Transverse colon (tissue), 4 donors: ENCODE measurements at places on chromosomes 13 and 19. TPM values are rescaled to one million over a fixed set of nuclear protein-coding genes. Genes with fewer than 3 reads are reported as not detected.

GRCh38 chr19:44051650-44052402 is at the start of gene ZNF223:
Gene ZNF223 (plus strand): TSS chr19:44052036. CDS start chr19:44055177, 3,141 bp downstream.
- peak within 1 kb of the TSS; percentile 82 for H3K27ac ChIP-seq
- H3K36me3 ChIP-seq = peaks cover 4% of the 10 kb centered on the region
- H3K27me3 ChIP-seq = peaks cover 19% of the 10 kb centered on the region

DNA sequence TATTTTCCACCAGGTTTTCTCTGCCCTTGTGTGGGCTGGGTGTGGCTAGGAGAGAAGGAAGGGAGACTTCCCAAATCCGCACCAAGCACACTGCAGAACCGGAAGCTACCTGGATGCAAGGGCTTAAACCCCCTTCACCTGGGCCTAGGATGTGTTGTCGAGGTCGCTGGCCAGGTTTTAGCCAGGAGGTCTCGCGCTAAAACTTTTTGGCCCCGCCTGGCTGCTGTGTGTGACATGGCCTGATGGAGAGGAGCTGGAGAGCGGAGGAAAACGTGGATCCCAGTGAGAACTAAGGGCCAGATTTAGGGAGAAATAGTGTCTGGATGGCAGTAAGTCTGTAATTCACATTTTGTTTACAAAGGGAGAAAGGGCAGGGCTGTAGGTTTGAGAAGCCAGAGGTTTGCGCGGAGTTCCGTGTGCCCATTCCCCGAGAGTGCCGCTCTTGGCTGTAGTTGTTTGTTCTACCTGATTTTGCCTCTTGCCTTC is 3.1 kb upstream of the TSHZ3 start:
- peaks cover 17% of the 10 kb centered on the region for H3K4me1 ChIP-seq
- H3K4me3 ChIP-seq = no peak overlapping the region
- peak overlapping the region; percentile 93 for H3K27ac ChIP-seq
- H3K27me3 ChIP-seq = peaks cover 96% of the 10 kb centered on the region
- no peaks in the 10 kb centered on the region for H3K36me3 ChIP-seq

GRCh38 chr19:33963514-33963913 is 166.8 kb downstream of the KCTD15 start:
- H3K36me3 ChIP-seq = no peaks in the 10 kb centered on the region
- no peak overlapping the region for H3K27ac ChIP-seq
- no peak overlapping the region for H3K4me3 ChIP-seq
- H3K4me1 ChIP-seq = no peaks in the 10 kb centered on the region
- H3K27me3 ChIP-seq = no peaks in the 10 kb centered on the region
- no peak for DNase-seq

GRCh38 chr19:30386551-30387143 is 14.5 kb downstream of the ZNF536 start:
- H3K4me1 ChIP-seq = no peaks in the 10 kb centered on the region
- no peaks in the 10 kb centered on the region for H3K36me3 ChIP-seq
- H3K27ac ChIP-seq = no peak overlapping the region
- no peaks in the 10 kb centered on the region for H3K27me3 ChIP-seq
- no peak overlapping the region for H3K4me3 ChIP-seq

GRCh38 chr13:52850396-52851136 is 2.1 kb upstream of the PCDH8 start:
- H3K27ac ChIP-seq = peak overlapping the region; percentile 61
- H3K36me3 ChIP-seq = no peaks in the 10 kb centered on the region
- H3K4me3 ChIP-seq = peak overlapping the region; percentile 65
- H3K27me3 ChIP-seq = peaks cover 66% of the 10 kb centered on the region
- peak; percentile 73 for DNase-seq

- H3K4me1 ChIP-seq = no peaks in the 10 kb centered on the region
- H3K27ac ChIP-seq = no peak overlapping the region
- H3K36me3 ChIP-seq = no peaks in the 10 kb centered on the region
These were observed 18.4 kb upstream of the RNASEH2B start for GRCh38 chr13:50891206-50891605.

DNA sequence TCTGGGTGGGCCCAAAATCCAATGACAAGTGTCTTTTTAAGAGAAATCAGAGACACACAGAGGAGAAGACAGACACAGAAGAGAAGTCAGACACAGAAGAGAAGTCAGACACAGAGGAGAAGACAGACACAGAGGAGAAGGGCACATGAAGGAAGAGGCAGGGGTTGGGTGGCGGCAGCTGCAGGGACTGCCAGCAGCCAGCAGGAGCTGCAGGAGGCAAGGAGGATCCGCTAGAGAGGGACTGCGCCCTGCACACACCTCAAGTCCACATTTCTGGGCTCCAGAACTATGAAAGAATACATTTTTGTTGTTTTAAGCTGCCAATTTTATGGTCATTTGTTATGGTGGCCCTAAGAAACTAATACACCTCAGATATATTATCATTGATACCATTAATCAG is 140.6 kb downstream of the ZIC5 start:
- H3K4me3 ChIP-seq = no peak overlapping the region
- H3K36me3 ChIP-seq = no peaks in the 10 kb centered on the region
- H3K27me3 ChIP-seq = no peaks in the 10 kb centered on the region
- H3K27ac ChIP-seq = no peak overlapping the region
- DNase-seq = no peak
- no peaks in the 10 kb centered on the region for H3K4me1 ChIP-seq

DNA sequence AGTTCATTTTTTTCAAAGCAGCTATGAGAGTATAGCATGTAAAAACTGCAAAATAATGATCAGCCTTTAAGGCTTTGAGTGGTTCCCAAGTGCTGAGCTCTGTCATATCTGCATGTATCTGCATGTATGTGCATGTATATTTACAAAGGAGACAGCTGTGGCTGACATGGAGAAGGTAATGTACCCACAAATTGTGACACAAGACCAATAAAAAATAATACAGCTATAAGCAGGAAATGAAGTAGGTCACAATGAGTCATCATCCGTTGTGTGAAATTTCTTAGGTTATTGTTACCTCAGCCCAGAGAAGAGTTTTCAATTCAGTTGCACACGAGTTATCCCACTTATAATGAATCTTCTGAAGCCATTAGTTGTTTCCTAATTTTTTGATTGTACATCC is 60.9 kb upstream of the MED4 start:
- H3K36me3 ChIP-seq = no peaks in the 10 kb centered on the region
- no peaks in the 10 kb centered on the region for H3K27me3 ChIP-seq
- no peak for DNase-seq
- H3K4me3 ChIP-seq = no peak overlapping the region
- peak overlapping the region; percentile 35 for H3K27ac ChIP-seq

GRCh38 chr19:13729859-13730258 is 34.5 kb upstream of the MRI1 start:
- DNase-seq = no peak
- peak overlapping the region; percentile 91 for H3K27ac ChIP-seq
- H3K4me1 ChIP-seq = peaks cover 14% of the 10 kb centered on the region
- H3K27me3 ChIP-seq = no peaks in the 10 kb centered on the region
- H3K4me3 ChIP-seq = no peak overlapping the region

- no peak overlapping the region for H3K4me3 ChIP-seq
- no peak for DNase-seq
- no peak overlapping the region for H3K27ac ChIP-seq
- H3K4me1 ChIP-seq = no peaks in the 10 kb centered on the region
These were observed 114.3 kb upstream of the TDRD3 start for GRCh38 chr13:60282708-60283107.

DNA sequence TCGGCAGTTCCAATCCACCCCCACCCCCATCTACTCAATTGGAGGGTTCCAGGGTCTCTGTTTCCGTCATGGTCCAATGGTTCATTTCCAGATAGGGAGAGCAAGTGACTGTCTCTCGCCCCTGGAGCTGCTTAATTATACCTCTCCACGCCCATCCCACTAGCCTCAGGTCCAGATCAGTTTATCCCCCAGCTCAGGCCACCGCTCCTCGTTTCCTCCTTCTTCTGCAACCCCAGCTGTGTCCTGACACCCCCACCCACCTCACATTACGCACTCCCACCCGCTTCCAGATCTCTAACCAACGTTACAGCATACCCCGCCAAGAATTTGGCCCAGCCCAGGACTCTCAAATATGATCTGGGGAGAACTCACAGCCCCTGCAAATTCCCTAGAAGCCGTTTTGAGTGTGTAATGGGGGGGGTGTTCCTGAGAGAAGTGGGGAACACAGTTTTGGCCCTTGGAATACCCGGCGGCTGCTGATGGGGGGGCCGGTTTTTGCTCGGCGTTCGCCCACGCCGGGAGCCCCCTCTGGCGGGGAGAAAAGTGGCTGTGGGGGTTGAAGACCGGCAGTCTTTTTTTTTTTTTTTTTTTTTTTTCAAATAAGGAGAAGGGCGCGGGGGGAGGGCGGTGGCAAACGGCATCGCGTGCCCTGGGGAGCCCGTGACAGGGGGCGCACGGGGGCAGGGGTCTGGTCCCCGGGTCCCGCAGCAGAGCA is 1.7 kb upstream of the PDE4A start:
- peaks cover 43% of the 10 kb centered on the region for H3K4me1 ChIP-seq
- no peak overlapping the region for H3K4me3 ChIP-seq
- no peak overlapping the region for H3K27ac ChIP-seq

DNA sequence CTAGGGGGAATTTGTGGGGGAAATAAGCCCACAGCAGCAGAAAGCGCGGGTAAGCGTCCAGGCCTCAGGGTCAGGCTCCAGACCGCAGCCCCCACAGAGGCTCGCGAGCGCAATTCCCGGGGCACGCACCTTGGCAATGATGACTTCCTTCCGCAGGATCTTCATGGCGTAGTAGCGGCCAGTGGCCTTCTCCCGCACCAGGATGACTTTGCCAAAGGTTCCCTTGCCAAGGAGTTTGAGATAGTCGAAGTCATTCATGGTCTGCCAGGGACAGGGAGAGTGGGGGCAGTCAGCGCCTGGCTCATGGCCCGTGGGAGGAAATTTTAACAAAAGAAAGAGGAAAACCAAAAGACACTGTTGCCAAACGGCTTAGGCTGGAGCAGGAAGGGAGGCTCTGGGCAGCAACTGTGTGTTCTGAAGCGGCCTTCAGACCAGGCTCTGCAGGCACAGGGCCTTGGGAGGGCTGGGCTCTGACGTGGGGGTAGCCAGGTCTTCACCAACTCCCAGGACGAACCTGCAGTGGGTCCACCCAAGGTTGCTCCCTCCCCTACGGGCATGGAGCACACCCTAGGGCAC is 15.4 kb upstream of the CCNP start:
- no peaks in the 10 kb centered on the region for H3K36me3 ChIP-seq
- peaks cover 4% of the 10 kb centered on the region for H3K4me1 ChIP-seq
- DNase-seq = no peak
- H3K27ac ChIP-seq = no peak overlapping the region

- no peaks in the 10 kb centered on the region for H3K27me3 ChIP-seq
- peaks cover 15% of the 10 kb centered on the region for H3K36me3 ChIP-seq
- H3K27ac ChIP-seq = no peak overlapping the region
- DNase-seq = no peak
These were observed 5.5 kb downstream of the SIN3B start for GRCh38 chr19:16834747-16835146.

GRCh38 chr19:556611-557382 is 12.9 kb downstream of the GZMM start:
- no peaks in the 10 kb centered on the region for H3K27me3 ChIP-seq
- H3K4me3 ChIP-seq = no peak overlapping the region
- DNase-seq = no peak
- peaks cover 15% of the 10 kb centered on the region for H3K4me1 ChIP-seq
- H3K27ac ChIP-seq = peak overlapping the region; percentile 56

DNA sequence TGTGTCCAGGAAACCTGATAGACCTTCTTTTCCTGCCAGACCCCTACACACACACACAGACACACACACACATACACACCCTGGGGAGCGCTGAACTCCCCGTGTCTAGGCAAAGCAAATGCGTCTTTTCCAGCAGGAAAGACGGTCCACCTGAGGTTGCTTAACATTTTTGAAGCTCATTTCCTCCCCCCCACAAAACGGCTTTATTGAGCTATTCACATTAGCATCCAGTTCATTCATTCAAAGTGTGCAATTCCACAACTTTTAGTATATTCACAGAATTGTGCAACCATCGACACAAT is 3.4 kb downstream of the GSX1 start:
- peaks cover 8% of the 10 kb centered on the region for H3K4me1 ChIP-seq
- DNase-seq = no peak
- H3K4me3 ChIP-seq = no peak overlapping the region
- H3K27me3 ChIP-seq = peaks cover 100% of the 10 kb centered on the region
- H3K36me3 ChIP-seq = no peaks in the 10 kb centered on the region

GRCh38 chr13:86282442-86282841 is 483.2 kb upstream of the SLITRK6 start:
- H3K27ac ChIP-seq = no peak overlapping the region
- H3K4me3 ChIP-seq = no peak overlapping the region
- no peaks in the 10 kb centered on the region for H3K4me1 ChIP-seq
- no peaks in the 10 kb centered on the region for H3K27me3 ChIP-seq
- no peak for DNase-seq
- H3K36me3 ChIP-seq = no peaks in the 10 kb centered on the region

GRCh38 chr13:20706661-20707060 is 3.2 kb downstream of the IL17D start:
- H3K4me3 ChIP-seq = no peak overlapping the region
- H3K4me1 ChIP-seq = peaks cover 15% of the 10 kb centered on the region
- no peaks in the 10 kb centered on the region for H3K36me3 ChIP-seq
- no peak overlapping the region for H3K27ac ChIP-seq

DNA sequence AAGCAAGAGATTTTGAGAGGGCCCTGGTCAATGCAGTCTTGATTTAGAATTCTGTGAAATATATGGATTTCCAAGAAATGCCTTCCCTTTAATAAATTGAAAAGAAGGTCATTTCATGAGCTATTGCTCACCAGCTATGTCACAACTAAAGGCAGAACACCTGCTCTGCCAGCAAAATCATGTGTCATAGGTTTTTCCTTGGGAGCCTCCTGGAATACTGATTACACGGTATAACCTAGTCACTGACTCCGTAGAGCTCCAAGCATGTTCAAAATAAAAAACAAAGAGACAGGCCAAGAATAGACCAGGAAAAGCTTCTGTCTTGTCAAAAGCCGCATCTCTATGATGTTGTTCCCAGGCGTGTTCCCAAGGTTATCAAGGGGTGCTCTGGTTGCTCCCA is 45.5 kb downstream of the HSPH1 start:
- no peak overlapping the region for H3K27ac ChIP-seq
- DNase-seq = no peak
- H3K36me3 ChIP-seq = no peaks in the 10 kb centered on the region
- H3K27me3 ChIP-seq = no peaks in the 10 kb centered on the region
- no peaks in the 10 kb centered on the region for H3K4me1 ChIP-seq

DNA sequence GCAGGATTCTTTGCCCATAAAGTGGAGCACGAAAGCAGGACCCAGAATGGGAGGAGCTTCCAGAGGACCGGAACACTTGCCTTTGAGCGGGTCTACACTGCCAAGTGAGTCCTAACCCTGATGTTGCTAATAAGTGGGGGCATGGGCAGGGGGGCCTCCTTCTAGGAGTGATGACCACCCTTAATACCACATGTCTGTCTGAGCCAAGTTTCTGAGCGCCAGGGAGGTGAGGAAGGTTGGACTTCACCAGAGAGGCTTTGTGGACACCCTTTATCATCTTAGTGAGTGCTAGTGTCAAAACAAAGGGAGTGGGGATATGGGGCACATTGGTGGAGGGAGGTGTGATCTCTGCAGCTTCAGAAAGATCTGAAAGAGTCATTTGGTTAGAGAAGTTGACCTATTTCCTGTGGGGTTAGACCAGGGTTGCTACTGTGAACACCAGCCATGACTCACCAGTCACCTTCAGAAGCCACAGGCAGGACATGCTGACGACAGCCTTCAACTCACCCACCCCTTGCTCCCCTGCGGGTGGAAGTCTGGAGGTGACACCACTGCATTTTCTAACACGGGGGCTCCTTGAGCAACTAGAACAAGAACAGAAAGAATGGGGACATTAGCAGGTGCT is 8.8 kb downstream of the ALOX5AP start:
- H3K4me3 ChIP-seq = no peak overlapping the region
- H3K27me3 ChIP-seq = no peaks in the 10 kb centered on the region
- DNase-seq = peak; percentile 71

CBLC gene
- 111 TPM for total RNA-seq

ZNF526 gene
- total RNA-seq = 6.4 TPM

SHISA7 gene
- 0.75 TPM for total RNA-seq

AZU1 gene
- total RNA-seq = not detected

RPS5 gene
- total RNA-seq = 694 TPM

ELAVL3 gene
- 0.27 TPM for total RNA-seq

CEACAM4 gene
- not detected for total RNA-seq

IGFLR1 gene
- 0.40 TPM for total RNA-seq
